ENCODE measurements at places on chromosomes 16 and 17.

GRCh38 chr17:27354491-27355081, 60.7 kb downstream of the WSB1 start:
- no peak for DNase-seq

DNA sequence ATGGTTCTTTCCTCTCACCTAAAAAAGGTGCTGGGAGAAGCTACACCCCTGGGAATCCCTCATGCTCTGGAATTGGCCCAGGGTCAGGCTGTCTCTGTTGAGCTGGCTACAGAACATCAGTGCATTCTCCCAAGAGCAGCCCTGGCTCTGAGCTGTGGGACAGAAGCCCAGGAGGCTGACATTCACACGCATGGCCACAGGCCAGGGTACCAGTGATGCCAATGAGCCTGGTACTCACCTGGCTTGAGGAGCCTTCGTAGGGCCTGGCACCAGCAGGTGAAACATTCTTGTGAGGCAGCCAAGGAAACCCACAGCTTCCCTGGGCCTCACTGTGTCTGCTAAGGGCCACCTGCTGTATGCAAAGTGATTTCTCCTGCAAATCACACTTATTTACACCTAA, 121.7 kb upstream of the CCL2 start:
- no peak for DNase-seq

DNA sequence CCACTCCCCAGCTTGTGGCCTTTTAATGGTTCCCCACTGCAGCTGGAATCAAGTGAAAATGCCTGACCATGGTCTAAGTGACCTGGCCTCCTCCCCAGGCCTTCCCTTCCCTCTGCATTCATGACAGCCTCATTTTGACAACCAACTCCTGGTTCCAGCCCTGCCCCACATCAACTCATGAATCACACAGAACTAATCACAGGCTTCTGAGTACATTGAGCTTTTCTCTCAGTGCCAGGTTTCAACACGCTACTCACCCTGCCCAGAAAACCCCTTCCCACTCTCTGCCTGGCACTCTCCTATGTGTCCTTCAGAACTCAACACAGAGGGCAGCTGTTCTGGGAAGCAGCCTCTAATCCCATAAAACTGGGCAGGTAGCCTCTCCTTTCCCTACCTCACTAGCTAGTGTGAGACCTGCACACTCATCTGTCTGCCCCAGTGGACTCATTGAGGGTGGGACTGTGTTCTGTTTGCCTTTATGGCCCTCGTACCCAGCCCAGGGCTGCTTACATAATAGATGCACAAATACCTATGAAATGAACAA, 313.6 kb downstream of the GRIN2A start:
- no peak for DNase-seq

DNA sequence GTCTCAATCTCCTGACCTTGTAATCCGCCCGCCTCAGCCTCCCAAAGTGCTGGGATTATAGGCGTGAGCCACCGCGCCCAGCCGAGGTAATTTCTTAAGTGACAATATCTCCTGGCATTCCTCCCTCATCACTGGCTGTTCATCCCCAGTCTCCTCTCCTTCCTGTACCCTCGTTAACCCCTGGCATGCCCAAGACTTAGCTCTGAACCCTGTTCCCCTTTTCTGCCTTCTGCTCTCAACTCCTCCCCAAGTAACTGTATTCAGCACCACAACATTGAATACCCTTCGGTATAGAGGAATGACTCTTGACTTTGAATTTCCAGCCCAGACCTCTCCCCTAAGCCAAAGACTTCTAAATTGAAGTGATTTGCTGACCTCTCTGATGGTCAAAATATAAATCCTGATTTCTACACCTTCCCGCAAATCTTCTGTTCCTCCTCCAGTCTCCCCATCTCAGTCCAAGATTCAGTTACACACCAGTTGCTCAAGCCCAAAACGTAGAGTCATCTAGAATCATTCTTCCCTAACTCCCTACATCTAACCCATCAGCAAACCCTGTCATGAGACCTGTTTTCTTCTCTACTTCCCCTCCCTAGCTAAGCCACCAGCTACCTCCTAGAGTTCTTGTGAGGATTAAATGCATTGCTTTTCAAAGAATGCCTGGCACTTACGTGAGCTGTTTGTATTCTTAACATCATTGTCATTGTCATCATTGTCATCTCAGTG, 14.8 kb downstream of the PMP22 start:
- DNase-seq: no peak

DNA sequence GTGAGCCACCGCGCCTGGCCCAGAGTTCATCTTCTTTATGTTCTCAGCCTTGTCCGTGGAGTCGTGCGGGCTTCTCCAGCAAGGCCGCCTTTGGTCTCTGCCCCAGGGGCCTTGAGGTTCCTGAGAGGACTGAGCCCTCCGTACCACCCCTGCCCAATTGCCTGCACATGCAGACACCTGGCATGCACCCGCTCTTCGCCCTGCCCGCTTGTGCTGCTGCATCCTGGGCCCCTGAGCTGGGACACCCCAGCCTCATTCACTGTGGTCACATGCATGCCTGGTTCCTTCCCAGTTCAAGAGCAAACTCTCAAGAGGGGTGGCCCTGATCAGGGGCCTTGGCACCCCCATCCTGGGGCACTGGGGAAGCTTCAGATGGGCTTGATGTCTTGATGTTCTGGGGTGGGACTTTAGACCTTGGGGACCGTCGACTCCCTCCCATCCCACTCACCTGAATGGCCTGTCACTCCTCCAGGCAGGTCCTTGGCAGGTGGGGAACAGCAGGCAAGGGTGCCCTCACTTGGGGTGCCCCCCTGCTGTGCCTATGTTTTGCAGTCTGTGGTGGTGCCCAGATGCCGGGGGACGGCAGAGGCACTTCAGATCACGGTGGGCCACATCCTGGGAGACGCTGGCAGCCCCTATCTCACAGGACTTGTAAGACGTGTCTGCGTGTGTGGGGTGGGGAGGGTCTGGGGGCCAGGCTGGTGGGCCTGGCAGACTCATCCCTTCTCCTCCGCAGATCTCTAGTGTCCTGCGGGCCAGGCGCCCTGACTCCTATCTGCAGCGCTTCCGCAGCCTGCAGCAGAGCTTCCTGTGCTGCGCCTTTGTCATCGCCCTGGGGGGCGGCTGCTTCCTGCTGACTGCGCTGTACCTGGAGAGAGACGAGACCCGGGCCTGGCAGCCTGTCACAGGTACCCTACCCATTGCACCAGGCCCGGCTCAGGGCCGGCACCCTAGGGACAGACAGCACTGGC, 12.7 kb upstream of the SPNS2 start:
- peak; percentile 70 for DNase-seq

- no peak for DNase-seq
Measured at GRCh38 chr16:53495325-53495724, 7.7 kb downstream of the AKTIP start.

DNA sequence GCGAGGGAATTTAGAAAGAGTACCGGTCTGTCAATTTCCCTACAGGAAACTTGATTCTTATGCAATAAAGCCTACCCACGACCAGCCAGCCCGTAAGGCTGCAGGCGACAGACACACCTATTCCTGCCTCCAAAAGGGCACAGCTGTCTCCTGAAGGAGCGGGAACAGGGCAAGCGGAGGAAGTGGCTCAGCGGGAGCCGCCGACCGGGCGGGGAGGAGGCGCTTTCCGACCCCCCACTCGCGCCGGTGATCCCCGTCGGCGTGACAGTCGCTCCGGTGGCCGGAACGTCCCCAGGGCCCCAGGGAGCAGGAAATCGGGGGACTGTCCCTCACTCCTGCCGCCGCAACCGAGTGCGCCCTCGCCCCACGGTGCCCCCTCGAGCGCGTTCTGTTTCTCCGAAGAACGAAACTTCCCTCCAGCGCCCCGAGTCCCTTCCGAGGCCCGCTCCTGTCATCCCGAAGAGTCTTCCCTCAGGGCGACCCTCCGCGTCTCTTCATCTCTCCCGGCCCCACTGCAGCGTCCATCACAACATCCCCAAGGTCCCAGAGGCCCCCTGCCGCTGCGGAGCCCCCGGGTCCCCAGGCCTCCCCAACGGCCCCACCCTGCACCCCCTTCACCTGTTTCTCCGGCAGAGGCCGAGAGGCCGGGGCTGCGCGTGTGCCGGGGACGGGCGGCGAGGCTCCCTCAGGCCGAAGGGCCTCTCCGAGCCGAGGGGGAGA, 421 bp downstream of the STAT3 start:
- DNase-seq: peak; percentile 44

GRCh38 chr16:67312719-67313118, 13.8 kb downstream of the KCTD19 start:
- no peak for DNase-seq

DNA sequence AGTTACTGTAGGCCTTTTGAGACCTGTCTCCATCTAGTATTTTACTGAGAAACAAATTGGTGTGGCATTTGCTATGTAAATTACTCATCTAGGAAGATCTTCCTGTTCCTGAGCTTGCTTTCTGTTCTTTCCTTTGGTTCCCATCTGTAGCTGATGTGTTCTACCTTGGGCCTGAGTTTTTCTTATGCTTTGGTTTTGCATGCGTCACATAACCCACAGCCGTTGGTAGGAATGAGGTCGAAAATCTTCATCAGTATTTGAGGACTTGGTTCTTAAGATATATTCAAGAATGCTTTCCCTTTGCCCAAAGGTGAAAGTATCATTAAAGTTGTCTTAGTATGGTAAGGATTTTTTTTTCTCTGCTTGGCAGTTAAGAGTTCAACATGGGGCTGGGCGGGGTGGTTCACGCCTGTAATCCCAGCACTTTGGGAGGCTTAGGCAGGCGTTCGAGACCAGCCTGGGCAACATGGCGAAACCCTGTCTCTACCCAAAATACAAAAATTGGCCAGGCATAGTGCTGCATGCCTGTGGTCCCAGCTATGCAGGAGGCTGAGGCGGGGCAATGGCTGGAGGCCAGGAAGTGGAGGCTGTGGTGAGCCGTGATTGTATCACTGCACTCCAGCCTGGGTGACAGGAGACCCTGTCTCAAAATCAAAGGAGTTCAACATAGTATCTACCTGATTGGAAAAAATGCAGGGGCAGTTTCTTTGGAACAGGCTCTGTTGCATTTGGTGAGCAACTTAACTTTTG, 28.8 kb downstream of the IST1 start:
- DNase-seq: no peak

GRCh38 chr16:3553138-3553923, 23.9 kb downstream of the NLRC3 start:
- DNase-seq: no peak

DNA sequence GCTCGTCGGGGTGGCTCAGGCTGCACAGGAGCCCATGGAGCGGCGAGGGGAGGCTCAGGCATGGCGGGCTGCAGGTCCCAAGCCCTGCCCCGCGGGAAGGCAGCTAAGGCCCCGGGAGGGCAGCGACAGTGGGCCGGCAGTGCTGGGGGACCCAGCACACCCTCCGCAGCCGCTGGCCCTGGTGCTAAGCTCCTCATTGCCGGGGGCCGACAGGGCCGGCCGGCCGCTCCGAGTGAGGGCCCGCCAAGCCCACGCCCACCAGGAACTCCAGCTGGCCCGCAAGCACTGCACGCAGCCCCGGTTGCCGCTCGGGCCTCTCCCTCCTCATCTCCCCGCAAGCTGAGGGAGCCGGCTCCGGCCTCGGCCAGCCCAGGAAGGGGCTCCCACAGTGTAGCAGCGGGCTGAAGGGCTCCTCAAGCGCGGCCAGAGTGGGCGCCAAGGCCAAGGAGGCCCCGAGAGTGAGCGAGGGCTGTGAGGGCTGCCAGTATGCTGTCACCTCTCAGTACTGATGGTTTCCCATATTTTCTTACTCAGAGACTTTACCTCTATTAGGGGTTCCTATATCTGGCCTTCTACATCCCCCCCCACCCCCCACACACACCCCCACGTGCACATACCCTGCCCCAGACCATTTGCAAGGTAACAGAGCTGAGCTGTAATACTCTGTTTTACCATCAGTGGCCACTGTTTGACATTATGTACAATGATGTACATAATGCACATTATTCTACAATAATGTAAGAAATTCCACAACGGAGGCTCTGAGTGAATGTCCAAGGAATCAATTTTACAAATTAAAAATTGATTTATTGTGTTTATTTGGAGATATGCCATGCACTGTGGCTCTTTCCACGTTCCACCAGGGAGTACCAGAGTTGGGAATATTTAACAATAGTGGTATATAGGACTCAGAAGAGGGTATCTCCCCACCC, 3.7 kb upstream of the VAT1L start:
- no peak for DNase-seq

DNA sequence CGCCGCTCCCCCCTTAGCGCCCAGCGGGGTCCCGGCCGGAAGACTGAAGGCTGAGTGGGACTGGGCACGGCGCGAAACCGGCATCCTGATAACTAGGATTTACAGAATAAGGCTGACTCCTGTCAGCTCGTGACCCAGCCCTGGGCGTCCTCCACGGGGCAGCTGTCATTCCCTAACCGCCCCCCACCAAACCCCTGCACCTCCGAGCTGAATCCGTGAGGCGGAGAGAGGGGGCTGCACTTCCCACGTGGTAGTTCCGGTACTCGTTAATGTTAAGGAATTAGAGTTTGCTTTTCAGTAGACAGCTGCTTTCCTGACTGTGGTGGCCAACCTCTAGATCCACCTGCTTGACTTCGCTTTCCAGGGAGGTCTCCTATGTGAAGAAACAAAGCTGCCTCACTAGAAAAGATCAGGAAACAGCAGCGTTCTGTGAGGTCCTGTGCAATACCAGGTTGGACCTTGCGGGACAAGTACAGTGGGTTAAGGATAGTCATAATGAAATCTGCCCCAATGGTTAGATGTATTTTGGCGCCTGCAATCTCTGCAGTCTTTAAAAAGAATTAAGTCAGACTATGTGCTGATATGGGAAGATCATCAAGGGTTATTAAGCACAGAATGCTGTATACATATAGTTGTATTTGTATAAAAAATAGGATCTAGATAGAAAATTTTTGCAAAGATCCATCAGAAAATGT, 1.1 kb upstream of the WBP2 start:
- DNase-seq: no peak

- no peak for DNase-seq
Measured at GRCh38 chr17:9071016-9071415, 49.7 kb downstream of the NTN1 start.

GRCh38 chr17:76922967-76923366, 54.8 kb downstream of the MGAT5B start:
- DNase-seq: no peak

DNA sequence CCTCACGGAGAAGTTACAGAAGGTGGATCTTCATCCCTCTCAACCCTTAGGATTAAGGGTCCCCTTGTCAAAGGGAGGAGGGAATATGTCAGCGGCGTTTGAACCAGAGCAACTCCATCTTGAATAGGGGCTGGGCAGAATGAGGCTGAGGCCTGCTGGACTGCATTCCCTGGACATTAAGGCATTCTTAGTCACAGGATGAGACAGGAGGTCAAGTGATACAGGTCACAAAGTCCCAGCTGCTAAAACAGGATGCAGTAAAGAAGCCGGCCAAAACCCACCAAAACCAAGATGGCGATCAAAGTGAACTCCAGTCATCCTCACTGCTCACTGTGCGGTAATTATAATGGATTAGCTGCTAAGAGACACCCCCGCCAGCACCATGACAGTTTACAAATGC, 36.7 kb downstream of the RBFOX3 start:
- DNase-seq: no peak

DNA sequence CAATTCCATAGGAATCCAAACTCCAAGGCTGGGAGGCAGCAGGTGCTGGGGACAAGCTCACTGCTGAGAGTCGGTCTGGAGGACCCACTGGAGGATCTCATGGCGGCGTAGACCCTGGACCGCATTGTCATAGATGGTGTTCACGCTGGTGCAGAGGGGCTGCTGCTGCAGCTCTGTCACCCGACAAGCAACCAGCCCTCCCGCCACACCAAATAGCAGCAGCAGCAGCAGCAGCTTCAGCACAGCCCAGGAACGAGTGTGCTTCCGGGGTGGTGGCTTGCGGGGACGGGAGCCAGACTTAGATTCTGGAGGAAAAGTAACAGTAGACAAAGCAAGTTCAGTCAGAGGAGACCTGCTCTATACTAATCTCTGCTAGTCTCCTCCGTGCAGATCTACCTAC, 9.9 kb downstream of the EME1 start:
- no peak for DNase-seq
